ENCODE measurements at places on chromosomes 6 and 20.
A peak's percentile ranks its signal among the peaks of the same experiment; 100 is the strongest.

DNA sequence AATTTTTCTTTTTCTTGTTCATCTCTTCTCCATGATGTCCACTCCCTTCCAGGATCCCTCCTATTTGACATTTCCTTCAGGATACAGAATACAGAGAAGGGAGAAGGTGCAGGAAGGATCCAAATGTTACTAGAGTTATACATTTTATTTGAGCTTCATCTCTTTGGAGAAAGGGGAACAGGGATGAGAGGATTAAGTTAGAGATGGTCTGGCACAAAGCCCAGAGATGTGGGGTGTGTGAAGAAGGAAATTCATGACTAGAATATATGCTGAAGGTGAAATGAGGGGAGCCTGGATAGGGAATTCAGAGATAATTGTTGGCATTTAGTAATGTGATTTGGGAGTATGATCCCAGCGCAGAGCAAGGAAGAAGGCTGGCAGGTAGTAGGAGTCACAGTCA lies 22.5 kb upstream of the SRPK1 start:
- no peak for DNase-seq

- DNase-seq: no peak
Measured at GRCh38 chr6:3836566-3836965, 12.6 kb upstream of the FAM50B start.

DNA sequence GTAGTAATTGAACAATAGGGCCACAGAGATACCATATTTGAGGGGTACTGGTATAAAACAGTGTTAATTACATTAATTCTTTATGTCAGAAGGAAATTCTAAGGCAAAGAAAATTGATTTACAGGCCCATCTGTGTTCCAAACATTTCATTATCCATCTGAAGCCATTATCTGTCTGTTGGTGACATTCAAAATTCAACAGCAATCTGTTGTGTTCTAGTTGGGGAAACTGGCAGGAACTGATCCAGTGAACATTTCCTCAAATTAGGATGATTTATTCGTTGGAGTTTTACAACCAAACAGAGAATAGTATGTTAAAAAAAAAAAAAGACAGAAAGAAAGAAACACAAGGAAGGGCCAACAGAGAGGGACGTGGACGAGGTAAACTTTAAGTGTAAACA lies 30.1 kb downstream of the HEBP2 start:
- no peak for DNase-seq

DNA sequence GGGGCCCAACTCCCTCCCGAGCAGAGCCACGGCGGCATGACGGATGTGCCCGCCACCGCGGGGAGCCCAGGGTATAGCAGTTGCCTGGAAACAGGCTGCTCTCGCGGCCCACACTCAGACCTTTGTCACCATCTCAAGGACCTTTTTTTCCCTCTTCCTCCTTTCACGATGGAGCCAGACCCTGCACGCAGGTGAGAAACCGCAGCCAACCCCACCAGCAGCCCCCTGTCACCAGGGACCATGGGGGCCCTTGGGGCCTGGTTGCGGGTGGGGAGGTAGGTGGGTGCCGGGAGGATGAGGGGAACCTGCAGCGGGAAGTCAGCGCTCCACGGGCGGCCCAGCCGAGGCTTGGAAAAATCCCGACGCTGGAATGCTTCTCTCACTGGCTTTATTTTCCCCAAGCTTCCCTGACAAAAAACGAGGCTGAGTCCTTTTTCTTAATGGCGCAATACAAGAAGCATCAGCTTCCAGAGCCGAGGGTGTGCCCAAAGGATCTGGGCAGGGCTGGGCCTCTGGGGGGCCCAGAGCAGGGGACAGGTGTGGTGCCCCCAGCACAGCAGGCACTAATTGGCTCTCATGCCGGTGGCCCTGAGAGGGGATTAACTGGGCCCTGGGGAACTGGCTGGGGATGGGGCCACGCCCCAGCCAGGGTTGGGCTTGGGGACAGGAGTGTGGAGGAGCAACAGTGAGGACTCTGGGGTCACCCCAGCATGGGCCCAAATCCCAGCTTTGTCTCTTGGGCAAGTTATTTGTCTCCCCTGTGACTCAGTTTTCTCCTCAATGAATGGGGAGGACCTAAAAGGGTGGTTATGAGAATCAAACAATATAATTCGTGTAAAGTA lies 23.9 kb downstream of the NOL4L start:
- no peak for DNase-seq

DNA sequence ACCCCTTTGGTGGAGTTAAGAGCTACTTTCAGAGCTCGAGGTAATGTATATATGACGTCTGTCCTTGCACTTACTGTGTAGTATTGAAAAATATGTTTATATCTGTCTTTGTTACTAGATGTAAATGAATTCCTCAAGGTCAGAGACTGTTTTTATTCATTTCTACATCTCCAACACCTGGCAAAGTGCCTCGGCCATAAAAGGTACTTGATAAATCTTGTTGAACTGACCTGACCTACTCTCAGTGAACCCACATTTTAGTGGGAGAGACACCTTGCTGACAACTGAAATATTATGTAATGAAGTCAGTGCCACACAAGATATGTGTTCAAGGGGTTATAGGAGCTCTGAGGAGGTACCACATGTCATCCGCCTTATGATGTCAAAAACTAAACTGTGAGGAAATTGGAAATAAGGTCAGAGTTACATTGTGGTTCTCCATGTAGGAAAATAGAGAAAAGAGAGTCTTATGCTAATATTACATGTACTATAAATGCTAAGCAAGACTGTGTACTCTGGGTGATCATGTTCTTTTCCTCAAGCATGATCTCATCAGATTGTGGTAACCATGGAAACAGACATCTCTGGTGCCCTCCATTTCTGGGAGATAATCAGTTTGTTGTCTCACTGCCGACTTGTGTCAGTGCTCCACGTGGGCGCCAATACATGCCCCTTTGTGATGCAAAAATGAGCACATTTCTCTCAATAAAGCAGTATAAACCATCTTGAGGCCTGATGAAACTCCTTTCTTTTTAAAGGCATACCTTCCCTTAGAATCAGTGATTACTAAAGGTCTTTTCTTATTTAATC lies 5.7 kb upstream of the TMEM30A start:
- DNase-seq: no peak

- DNase-seq: no peak
Measured at GRCh38 chr20:19913349-19913748, 103.8 kb upstream of the NAA20 start.

- no peak for DNase-seq
Measured at GRCh38 chr6:125307964-125308615, 6.3 kb upstream of the HDDC2 start.

- DNase-seq: no peak
Measured at GRCh38 chr6:135269481-135269891, 88.4 kb downstream of the MYB start.

DNA sequence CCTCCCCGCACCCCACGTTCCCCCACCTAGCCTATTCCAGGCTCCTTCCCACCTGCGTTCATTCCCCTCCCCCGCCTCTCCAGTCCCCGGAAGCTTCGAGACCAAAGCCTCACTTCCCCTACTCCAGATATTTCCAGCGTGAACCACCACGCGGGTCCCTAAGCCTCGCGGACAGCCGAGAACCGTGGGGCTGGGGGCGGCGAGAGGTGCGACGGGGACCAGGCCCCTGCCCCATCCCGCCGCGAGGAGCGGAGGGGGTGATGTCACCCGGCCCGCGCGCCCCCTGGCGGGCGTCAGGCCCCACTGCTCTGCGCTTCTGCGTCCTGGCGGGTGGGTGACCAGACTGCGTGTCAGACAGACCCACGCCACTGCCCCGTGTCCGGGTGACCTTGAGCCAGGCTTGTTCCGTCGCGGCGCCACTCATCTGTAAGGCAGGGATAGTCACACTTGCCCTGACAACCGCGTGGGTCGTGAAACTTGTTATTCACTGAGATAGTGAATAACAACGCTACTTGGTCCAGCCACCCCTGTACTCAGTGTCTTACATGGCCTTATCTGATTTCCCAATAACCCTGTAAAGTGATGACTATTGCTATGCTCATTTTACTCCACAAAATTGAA lies 9.0 kb upstream of the HSP90AB1 start:
- no peak for DNase-seq

DNA sequence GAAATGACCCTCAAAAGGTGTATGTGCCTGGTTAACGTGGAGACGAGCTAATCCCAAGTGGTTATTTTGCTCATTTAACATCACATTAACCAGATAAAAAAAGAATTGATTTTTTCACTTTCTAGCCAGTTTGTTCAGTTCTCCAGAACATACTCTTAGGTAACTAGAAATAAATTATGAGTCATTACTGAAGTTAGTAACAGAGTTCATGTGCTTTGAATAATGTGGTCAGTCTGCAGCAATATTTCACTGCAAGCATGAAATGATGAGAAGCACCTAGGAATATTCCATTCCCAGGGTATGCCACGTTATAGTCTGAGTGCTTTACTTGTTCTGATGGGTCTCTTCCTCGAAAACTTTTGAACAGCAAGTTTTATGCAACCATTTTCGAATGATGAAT lies 138.3 kb upstream of the INSM1 start:
- no peak for DNase-seq

- DNase-seq: peak; percentile 72
Measured at GRCh38 chr6:140957386-140957785, 1175.3 kb upstream of the GJE1 start.

GRCh38 chr20:47256668-47257236 lies 99.7 kb downstream of the ZMYND8 start:
- DNase-seq: no peak

DNA sequence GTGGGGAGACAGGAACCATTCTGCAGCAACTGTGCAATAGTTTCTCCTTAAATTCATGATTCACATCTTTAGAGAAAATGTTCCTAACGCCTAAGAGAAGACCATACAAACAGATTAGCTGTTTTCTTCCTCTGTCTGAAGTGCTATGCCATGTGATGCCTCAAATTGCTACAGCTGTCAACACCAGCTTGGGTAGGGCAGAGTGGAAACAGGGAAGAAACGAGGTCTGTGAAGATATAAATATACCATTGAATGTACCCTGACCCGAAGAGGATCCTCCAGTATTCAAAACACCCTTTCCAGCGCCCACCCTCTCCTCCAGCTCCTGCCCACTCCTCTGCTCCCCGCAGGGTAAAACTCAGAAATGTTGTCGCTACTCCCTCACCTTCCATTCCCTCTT lies 40.3 kb upstream of the PRND start:
- no peak for DNase-seq

DNA sequence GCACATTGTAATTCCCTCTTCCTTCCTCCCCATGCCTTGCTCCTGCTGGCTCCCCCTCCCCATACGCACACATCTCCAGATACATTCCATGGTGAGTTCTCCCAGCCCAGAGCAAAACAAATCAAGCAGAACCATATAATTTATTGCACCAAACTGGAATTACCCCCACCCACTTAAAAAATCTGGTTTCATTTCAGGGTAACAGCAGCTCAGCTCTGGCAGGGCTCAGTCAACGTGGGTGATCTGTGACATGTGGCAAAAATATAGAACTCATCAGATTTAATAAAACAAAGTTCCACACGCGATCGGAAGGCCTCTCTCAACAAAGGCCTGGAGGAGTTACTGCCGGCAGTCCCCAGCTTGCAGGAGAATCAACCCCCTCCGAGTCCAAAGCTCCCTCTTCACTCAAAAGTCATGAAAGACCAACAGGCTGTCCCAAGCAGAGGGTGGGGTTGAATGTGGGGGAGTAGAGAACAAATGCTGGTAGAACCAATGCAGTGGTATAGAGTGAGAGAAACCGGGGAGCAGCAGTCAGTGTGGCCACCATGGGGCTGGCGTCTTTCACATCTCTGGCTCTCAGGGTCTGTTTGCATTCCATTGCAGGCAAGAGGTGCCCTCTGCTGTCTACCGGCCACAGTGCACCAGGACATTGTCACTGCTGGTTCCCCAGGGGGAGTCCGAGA lies 323.3 kb upstream of the NT5E start:
- no peak for DNase-seq
